ENCODE measurements at places on chromosomes 1 and 21.
A peak's percentile ranks its signal among the peaks of the same experiment; 100 is the strongest.

GRCh38 chr1:43232482-43232881 is 37.3 kb upstream of the TMEM125 start:
- no peak for DNase-seq

GRCh38 chr1:89953131-89953626 is 41.7 kb upstream of the ZNF326 start:
- peak; percentile 16 for DNase-seq

DNA sequence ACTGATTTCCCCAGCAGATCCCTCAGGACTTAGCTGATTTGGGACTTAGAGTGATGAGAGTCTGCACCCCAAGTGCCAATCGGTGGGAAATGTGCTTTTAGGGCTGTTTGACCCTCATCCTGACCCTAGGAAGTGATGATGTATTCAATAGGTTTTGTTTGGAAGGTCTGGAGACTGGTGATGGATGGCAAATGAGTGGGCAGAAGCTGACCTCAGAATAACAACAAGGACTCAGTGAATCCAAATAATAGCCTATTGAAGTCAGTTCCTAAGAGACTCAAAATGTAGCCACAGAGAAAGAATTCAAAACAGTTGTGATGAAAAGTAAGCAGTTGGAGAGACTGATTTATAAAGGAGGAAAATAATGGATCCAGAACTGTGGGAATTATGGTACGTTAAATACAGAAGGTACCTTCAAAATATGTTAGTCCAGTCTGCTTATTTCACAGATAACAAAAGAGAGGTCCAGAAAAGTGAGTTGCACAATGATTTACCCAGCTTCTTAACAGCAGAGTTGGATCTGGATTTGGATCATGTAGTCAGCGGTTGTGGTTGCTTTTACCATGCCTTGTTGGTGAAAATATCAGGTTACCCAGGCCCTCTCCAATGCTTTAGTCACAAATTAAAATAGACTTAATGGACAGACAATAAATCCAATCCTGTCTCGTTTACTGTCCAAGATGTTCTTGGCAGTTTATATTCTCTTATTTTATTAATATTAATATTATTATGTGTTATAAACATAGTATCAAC is 123.0 kb upstream of the PTBP2 start:
- no peak for DNase-seq

DNA sequence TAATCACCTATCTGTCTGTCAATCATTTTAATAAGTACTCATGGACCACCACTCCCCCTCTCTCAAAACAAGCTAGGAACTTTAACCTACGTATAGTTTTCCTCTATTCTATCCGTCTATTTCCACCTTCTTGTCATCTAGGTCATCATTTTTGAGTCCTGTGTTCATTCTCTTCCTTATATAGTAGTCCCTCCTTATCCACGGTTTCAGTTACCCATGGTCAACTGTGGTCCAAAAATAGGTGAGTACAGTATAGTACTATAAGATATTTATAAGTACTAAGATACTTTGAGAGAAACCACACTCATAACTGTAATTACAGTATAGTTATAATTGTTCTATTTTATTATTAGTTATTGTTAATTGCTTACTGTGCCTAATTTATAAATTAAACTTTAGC is 7.5 kb downstream of the PKN2 start:
- DNase-seq, result no peak

GRCh38 chr1:84632673-84633434 is 57.4 kb downstream of the SSX2IP start:
- no peak for DNase-seq

DNA sequence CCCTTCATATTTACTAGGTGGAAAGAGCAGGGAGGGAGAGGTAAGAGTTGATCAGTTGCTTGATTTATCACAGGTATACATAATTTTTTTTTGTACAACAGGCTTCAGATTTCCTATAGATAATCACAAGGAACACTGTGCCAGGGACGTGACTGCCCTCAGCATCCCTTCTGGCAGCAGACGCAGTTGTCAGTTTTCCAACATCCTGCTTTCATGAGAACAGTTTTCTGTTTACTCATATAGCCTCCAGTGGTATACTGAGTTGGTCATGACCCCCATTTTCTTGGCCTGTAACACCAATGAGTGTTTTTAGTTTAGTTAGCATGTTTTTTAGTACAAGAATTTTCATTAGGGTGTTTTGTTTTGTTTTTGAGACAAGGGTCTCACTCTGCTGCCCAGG is 37.9 kb upstream of the PTPRF start:
- DNase-seq, result no peak

Data from endothelial cell (in vitro differentiated cells).